ENCODE measurements at places on chromosomes 4 and X. TPM values are rescaled to one million over a fixed set of nuclear protein-coding genes. Genes with fewer than 3 reads are reported as not detected.

Gene KDR
- polyA plus RNA-seq, result not detected

Gene ZNF157
- polyA plus RNA-seq, result not detected

Gene KLHL2
- polyA plus RNA-seq, result 4.0 TPM

Gene TRMT44
- polyA plus RNA-seq, result 8.9 TPM

Gene PAGE4
- polyA plus RNA-seq, result not detected

Gene DCX
- polyA plus RNA-seq, result not detected

Gene SPON2
- polyA plus RNA-seq, result 603 TPM

Gene IL13RA2
- not detected for polyA plus RNA-seq

Gene LGI2
- polyA plus RNA-seq, result not detected

Gene ARHGAP4
- polyA plus RNA-seq, result 122 TPM

Gene CXorf49B
- polyA plus RNA-seq, result not detected

Gene CXCL5
- not detected for polyA plus RNA-seq

Gene MMRN1
- 2.5 TPM for polyA plus RNA-seq

Gene GEMIN8
- polyA plus RNA-seq, result 13.6 TPM

Gene GPRASP2
- 0.99 TPM for polyA plus RNA-seq

Gene CSN3
- not detected for polyA plus RNA-seq

Gene GK
- polyA plus RNA-seq, result 3.9 TPM

Gene ZCCHC4
- polyA plus RNA-seq, result 9.2 TPM

Gene RTL9
- polyA plus RNA-seq, result not detected

Gene LAMP2
- polyA plus RNA-seq, result 113 TPM

Gene HCCS
- polyA plus RNA-seq, result 24.1 TPM

Gene UGT2B15
- not detected for polyA plus RNA-seq

Gene DMRTC1
- polyA plus RNA-seq, result 0.82 TPM

Gene AKAP4
- polyA plus RNA-seq, result not detected

Gene FAM184B
- polyA plus RNA-seq, result not detected

Gene S100P
- polyA plus RNA-seq, result 1.5 TPM

Gene ADH4
- not detected for polyA plus RNA-seq

Gene TMPRSS11B
- polyA plus RNA-seq, result not detected

Gene VCX2
- not detected for polyA plus RNA-seq

Gene CT47A1
- not detected for polyA plus RNA-seq

Gene NOX1
- polyA plus RNA-seq, result not detected

Gene FAM47A
- polyA plus RNA-seq, result not detected

Gene SH3D19
- polyA plus RNA-seq, result 1.3 TPM

Gene CYBB
- 4.0 TPM for polyA plus RNA-seq

Gene RRH
- not detected for polyA plus RNA-seq

Gene KLF8
- 0.72 TPM for polyA plus RNA-seq

Gene SMR3B
- polyA plus RNA-seq, result not detected

Gene NIPAL1
- not detected for polyA plus RNA-seq

Gene APLN
- polyA plus RNA-seq, result not detected

Gene GRIA2
- not detected for polyA plus RNA-seq

Gene GRSF1
- 58.7 TPM for polyA plus RNA-seq

Gene SHOX
- polyA plus RNA-seq, result not detected

Gene IL21
- not detected for polyA plus RNA-seq

Gene UCP1
- polyA plus RNA-seq, result not detected
